ENCODE measurements at places on chromosomes 1 and 21.

GRCh38 chr1:169122976-169123375 is 16.5 kb downstream of the ATP1B1 start:
- no peak for DNase-seq

DNA sequence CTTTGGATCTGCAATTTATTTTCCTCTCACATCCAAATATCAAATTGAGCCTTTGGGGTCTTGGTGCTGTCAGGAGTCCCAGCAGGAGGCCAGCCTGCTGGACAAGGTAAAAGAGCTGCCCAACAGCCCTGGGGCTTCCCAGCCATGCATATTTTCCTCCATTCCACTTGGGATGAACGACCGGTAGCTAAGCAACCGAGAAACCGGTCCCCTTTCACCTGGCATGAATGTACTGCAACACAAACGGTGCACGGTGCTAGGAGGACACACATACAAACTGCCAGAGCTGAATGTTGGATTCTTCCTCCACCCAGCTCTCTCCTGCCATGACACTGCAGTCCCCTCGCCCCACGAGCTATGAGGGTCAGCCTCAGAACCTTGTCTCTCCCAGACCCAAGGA is 42.7 kb downstream of the BCAR3 start:
- no peak for DNase-seq

DNA sequence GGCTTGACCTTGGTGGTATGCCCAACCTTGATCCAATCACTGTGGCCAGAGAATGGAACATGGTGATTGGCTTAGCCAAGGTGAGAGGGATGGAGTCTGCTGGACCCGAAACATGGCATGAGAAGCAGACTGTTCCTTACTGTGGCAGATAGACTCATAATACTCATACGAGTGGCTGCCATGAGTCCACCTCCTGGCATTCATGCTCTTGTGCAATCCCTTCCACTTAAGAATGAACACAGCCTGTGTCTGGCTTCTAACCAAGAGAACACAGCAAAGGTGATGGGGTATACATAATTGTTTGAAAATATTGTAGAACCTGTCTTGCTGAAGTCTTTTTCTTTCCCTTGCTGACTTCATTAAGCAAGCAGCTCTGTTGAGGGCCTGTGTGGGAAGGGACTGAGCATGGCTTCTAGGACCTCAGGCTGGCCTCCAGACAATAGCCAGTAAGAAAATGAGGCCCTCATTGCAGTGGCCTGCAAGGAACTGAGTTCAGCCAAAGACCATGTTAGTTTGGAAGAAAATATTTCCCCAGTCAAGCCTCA is 85.9 kb downstream of the ZNF281 start:
- no peak for DNase-seq

GRCh38 chr21:15063814-15064575 is 805 bp downstream of the NRIP1 start:
- peak; percentile 46 for DNase-seq

DNA sequence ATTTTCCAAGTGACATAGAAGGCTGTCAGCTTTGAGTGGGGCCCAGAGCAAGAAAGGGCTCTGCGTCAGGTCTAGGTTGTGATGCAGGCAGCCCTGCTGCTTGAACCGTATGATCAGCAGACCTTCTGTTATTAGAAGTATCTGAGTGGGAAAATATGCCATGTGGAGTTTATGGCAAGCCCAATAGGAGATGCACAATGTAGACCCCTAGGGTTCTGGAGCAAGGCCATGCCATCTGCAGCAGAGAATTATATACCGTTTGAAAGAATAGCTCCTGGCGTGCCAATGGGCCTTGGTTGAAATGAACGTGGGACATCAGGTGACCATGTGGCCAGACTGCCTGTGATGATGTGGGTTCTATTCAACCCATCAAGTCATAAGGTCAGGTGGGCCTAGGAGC is 44.1 kb upstream of the ZBTB18 start:
- no peak for DNase-seq

DNA sequence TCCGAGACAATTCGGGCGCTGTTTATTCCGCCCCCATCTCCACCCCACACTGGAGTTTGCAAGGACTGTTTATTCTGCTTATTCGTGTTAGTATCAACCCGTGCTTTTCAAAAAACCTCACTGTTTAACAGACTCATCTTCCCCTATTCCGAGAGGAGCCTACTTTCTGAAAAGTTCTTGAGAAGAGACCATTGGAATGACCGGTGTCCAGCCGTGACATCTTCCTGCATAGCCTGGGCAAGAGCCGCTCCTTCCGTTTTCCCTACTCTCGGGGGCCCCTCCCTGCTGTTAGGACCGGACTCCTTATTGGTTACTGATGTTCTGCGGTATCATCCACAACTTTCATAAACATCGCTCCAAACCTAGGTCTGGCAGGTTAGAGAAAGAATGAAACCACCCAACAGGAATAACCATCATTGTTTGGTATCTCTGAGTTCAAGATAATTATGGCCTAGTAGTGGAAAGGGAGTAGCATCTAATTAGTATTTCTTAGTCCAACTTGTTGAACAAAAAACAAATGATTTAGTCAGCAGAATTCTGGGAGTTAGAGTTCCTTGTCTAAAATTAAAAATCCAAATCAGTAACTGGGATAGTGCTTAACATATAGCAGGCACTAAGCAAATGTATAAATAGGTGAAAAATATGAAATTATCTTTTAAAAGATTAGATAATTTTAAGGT is 837 bp downstream of the STXBP3 start:
- peak; percentile 73 for DNase-seq
